KBM-7 (cell line): ENCODE measurements at places on chromosomes 16 and 17.

GRCh38 chr17:338442-339192, 14.0 kb downstream of the RPH3AL start:
- DNase-seq, result no peak

DNA sequence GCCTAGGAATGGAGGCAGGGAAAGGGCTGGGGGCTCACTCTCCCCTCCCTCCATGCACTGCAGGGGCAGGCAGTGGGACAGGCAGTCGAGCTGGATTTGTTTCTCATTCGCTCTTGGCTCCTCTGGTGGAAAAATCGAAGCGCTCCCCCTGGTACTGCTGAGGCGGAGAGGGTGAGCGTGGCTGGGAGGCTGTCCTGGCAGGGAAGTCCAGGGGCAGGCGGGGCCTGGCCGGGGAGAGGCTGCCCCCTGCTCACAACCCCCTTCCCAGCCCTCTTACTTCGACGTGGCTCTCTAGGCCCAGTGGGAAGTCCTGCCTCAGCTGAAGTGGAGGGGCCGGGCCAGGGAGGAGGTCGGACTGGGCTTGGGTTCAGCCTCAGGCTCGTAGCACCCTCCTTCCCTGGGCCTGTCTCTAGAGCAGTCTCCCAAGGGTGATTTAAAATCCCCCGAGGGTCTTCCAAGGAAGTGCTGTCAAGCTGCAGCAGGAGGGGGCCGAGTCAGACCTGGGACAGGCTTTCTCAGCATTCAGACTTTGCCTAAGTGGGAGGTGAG, 16.5 kb upstream of the TMEM92 start:
- DNase-seq, result no peak

GRCh38 chr17:17343160-17343735, 40.1 kb downstream of the NT5M start:
- DNase-seq, result no peak

DNA sequence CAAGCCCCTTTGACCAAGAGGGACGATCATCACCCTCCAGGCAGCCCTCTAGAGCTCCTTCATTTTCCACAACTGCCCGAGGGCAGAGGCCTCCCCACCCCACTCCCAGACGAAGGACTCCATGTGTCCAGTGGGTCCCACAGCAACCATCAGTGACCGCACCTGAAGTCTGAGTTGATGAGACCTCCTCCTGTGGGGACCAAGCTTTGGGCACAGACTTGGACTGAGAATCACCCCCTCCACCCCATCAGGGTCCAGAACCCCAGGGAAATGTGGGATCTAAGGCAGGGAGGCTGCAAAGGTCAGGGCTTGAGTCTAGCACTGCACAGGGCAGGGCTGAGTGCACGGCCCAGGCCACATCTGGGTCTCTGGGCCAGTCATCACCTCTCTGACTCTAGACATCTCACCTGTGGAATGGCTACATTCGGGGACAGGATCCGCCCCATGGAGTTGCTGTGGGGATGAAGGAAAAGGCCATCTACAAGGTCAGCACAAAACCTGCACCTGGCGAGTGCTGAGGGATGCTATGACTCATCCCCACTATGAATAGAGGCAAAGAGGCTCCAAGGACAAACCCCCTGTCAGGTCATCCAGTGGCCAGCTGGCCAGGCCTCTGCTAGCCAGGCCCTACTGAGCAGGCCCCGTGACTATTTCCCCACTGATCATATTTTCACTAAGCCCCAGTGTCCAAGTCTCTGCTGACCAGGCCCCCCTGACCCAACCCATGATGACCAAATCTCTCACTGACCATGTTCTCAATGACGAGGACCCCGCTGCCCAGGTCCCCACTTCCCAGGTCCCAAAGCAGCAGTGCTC, 38.4 kb downstream of the TNFRSF13B start:
- no peak for DNase-seq

- DNase-seq, result no peak
Observed at GRCh38 chr17:46968224-46968834, 10.7 kb downstream of the RPRML start.

DNA sequence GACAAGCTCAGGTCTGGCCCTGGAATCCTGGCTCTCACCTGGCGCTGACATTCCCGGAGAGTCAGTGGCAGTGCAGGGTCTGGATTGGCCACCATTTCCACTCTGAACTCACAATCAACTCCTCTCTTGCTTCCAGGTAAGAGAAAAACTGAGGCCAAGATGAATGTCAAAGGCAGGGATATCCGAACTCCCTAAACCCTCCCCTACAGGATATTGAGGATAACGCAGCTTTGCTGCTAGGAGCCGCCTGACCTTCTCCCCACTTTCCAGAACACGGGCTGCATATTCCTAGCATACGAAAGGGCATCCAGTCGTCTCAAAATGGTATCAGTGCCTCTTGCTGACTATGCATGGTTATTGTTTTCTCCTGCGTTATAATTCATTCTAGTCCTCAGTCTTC, 473.4 kb downstream of the SOX9 start:
- no peak for DNase-seq

DNA sequence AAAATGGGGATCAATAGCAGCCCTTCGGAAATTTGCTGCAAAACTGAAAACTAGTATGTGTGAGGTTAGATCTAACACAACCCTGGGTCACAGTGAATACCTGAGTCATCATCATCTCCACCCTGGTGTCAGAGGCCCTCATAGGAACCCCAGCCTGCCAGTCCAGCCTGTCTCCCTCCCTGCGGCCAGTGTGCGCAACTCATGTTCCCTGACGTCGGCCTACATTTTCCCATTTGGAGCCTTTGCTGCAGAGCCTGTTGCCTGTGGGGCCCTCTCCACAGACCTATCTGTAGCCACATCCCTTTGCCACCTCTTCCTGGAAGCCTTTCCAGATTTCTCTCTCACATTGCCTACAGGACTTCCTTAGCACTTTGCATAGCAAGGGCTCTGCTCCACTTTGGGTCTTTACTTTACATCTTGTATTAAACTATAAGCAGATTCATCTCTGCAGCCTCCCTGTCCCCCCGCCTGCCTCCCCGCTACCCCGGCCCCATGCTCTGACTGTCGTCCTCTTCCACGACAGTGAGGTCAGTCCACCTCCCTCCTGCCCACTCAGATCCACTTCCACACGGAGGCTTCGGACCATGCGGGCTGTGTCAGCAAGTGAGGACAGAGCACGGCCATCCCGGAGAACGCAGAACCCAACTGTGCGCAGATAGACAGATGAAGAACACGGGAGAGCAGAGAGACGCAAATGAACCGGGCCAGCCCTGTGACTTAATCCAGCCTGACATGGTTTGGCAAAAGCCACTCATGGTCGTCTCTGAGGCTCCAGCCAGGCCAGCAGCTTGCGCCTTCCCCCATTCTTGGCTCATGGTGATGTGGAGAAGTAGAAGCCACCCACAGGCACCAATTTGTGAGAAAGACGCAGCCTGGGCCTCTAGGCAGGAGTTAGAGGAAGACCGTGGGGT, 31.0 kb downstream of the NGFR start:
- no peak for DNase-seq

DNA sequence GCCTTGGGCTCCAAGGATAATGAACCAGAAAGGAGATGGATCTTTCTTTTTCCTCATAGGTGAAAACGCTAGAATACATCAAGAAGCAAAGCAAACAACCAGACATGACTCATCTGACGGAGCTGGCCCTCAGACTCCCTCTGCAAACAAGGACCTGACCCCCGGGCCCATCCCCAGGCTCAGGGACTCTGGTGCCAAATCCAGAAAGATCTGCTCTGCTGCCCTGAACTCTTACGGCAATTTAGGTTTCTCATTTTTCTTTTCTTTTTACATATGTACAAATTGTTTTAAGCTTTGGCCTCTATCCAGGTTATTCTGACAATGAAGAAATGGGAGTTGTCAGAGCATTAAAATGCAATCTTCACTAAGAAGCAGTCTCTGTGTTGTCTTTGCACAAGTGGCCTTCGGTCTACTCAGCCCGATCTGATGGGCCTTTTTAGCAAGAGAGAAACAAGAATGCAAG, 17.7 kb downstream of the KNOP1 start:
- DNase-seq, result no peak

GRCh38 chr16:67399218-67399733, 6.0 kb upstream of the TPPP3 start:
- DNase-seq, result peak; percentile 44

- peak; percentile 30 for DNase-seq
Observed at GRCh38 chr17:33038740-33039139, 47.1 kb downstream of the SPACA3 start.

DNA sequence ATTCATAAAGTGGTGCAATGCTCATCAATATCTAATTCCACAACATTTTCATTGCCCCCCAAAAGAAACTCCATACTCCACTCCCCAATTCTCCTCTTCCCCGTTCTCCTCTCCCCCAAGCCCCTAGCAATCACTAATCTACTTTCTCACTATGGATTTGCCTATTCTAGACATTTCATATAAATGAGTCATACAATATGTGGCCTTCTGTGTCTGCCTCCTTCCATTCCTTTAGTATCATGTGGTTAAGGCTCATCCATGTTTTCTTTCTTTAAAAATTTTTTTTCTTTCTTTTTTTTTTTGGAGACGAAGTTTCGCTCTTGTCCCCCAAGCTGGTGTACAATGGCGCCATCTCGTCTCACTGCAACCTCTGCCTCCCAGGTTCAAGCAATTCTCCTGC, 56.3 kb upstream of the HAS3 start:
- DNase-seq, result no peak

GRCh38 chr16:50924759-50925545, 183.1 kb downstream of the CYLD start:
- no peak for DNase-seq

DNA sequence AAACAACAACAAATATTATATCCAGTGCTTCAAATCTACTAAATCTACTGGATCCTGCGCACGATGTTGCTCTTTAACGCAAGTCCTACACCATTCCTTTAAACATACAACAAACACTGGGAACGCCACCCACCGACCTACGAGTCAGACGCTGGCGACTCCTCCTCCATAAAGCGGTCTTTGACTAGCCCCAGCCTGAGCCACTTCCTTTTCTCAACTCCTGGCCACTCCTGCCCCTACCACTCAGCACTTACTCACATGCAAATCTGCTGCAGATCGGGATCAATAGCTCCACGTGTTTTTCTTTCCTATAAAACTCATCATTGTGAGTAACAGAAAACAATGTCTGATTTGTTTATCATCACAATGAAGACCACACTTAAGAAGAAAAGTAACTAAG, 32.8 kb upstream of the MNT start:
- no peak for DNase-seq

DNA sequence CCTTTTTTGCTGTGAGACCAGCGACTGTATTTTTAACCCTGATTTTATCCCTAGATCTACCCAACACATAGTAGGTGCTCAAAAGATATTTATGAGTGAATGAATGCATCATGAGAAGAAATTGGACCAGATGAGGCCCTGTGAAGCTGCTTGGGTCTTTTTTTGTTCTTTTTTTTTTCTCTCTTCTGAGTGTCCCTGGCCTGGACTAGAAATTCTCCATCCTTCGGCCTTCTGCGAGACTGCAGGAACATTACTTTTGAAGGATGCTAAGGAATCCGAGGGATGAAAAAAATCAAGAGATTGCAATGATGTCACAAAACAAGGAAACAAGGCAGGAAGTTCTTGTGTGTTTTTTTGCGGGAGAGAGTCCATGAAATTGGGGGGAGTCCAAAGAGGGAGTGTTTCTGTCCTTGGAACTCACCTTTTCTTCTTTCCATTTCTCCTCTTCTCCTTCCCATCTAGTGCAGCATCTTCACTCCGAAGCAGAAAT, 560 bp upstream of the RUSF1 start:
- no peak for DNase-seq

- peak; percentile 88 for DNase-seq
Observed at GRCh38 chr17:69430488-69430887, 16.0 kb downstream of the MAP2K6 start.

GRCh38 chr16:23486480-23486879, 23.8 kb downstream of the GGA2 start:
- DNase-seq, result no peak

DNA sequence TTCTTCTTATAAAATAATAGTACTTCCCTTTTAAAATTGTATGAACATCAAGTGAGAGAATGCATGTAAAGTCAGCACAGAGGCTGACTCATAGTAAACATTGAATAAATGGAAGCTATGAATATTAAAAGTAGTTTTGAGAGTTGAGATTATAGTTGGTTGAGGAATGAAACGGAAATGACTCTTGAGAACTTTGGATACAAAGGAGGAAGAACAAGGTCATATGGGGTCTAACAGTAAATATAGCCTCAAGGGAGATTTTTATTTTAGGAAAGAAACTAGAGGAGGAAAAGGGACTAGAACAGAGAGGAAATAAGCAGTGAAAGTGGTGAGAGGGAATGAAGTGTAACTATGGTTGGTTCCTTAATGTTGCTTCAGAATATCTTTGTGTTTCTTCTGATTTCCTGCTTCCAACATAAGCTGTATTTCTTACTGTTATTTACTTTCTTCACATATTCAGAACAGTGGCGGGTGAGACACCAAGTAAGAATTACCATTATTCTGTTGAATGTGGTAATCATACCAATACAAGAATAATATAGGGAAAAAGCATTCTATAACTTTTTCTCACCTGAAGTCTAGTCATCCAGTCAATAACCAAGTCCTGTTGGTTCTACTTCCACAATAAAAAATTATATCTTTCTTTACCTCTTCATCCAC, 165.1 kb downstream of the CHD9 start:
- peak; percentile 42 for DNase-seq

GRCh38 chr17:64423881-64424280, 25.0 kb upstream of the MILR1 start:
- no peak for DNase-seq

DNA sequence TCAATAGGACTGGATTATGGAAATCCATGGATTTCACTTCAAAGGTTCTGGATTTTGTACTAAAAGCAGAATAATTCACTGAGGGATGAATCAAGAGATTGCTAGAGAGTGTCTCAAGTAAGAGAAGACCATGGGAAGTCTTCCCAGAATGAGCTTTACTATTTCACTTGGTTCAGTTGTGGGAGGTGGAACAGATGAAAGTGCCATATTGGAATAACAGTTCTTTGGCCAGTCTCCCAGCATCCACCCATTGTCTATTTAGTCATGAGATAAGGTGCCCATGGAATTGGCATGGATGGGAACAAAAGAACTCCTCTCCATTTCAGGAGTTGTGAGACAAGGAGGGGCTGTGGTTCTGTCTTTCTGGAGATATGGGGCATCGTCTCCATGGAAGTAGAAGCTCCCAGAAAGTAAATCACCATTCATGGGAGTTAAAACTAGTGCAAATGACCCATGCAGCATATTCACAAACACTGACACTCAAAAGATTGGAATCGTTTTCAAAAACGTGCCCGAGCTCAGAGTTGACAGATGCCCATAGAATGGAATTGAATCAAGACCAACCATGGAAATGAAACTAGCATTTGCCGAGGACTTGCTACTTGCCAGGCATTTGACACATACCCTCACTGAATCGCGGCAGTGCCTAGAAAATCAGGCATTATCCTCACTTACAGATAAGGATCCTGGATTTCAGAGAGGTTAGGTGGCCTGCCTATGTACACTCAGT, 36.2 kb upstream of the CLEC3A start:
- DNase-seq, result no peak

GRCh38 chr16:50368410-50369132, at the start of gene BRD7:
Gene BRD7, minus strand, starts transcription at chr16:50368988. Its CDS starts 214 bp downstream, at chr16:50368774.
- peak; percentile 37 for DNase-seq

GRCh38 chr17:67435122-67435521, 58.0 kb downstream of the PITPNC1 start:
- DNase-seq, result peak; percentile 80

DNA sequence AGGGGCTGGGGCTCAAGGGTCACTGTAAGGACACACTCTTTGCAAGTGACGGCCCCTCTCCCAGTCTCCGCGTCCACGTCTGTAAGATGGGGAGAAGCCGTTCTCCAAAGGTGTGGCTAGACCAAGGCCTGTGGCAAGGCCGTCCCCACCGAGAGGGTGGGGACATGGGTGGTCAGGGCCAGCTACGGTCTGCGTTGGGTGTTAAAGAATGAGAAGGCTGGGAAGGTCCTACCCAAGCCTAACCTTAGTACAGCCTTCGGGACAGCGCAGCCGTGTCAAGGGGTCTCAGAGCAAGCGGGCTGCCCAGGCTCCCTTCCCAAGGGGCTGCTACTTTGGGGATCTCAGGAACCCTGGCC, 1.9 kb downstream of the C1QTNF8 start:
- DNase-seq, result no peak
